ENCODE measurements at places on chromosomes 1 and 21.

DNA sequence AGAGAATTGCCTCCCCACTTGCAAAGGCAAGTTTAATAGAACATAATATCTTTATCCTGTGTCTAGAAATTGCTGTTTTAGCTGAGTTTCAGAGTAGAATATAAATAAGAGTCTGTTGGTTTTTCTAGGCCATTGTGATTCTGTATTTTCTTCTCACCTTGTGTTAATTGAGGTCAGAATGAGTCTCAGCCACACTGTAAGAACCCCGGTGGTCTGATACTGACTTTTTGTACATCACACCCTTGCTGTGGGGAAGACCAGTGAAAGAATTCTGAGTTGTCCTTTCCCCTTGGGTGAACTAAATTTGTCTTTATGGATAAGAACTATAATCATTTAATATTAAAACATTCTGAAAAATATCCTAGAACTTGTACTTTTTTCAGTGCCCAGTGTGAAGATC, 6.8 kb downstream of the HIPK1 start:
- DNase-seq = no peak

DNA sequence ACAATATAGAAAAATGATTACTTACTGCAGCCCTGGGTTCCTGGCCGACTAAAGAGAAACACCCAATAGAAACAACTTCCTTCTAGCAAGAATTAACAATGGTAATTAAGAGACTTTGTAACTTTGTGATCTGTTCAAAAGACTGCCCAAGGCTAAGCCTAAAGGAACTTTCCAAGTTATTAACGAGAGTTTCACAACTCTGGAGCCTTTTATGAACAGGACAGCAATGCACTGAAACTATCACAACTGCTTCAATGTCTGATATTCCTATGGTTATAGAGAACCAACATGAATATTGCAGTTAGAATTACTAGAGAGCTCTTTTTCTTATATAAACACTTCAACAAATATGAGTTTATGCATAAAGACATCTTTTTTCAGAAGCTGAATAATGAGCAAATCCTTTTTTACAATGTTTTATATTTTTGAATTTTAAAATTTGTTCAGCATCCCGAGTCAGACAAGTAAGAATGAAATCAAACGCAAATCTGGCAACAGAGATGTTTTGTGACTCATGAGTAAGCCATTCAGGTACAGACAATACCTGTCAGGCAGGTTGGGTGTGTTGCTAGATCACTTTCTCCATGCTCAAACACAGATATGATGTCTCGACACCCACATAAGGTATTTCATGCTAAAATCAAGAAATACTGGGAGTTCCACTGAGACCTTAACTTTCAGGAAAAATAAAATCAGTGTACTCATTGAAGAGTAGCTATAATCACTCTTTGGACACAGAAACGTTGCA, 22.2 kb upstream of the KCNJ15 start:
- DNase-seq = no peak

DNA sequence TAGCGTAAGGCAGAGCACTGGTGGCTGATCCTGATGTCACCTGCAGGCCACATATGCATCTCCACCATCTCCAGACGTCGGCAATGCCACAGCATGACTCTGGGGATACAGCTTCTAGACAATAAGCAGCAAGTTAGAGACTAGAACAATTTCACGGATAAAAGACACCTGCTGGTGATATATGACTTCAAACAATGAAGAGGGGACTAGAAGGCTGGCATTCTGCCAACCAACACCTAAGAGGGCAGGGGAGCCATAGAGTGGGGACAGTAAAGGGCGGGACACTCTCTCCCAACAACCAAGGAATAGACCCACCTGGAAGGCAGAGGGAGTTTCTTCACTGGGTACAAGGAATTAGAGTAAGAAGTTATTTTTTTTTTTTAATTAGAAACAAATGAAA, 126.7 kb downstream of the SIM2 start:
- DNase-seq = no peak

DNA sequence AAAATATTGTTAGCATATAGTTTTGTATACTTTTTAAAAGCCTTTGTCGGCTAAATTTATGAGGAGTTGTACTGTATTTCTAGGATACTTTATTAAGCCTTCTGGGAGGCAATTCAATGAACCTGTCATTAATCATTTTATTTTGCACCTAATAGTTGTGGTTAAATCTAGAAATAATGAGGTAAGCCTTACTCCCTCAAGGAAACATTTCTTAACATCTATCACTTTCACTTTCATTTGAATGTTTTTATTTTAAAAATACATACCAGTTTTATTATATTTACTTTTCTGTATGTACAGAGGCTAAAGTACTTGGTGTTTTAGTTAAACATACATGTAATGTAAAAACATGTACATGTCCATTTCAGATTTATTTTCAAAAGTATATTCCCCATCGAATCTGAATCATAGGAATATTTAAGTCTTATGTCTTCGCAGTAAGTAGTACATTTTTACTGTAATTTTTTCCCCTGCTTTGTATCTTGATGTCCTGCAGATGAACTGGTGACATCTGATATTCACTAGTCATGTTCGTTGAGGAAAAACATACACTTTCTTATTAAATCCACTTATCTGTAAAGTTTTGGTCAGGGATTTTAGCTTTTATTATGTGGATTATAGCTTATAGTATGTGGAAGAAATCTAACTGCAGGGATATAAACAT, 82.8 kb downstream of the DISP1 start:
- no peak for DNase-seq

DNA sequence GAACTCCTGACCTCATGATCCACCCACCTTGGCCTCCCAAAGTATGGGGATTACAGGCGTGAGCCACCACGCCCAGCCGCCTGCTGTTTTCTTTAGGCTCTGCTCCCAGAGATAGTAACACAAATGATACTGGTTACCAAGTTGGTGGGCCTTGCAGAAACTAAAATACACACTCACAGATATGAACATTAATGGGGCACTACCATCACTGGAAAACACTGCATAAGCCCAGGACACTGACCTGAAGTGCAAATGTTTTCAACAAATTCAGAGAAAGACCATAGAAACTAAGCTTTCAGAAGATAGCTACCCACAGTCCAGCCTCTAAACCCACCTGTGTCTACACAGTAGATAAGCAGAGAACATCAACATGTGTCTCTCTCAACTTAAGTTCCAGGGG, 180.5 kb downstream of the FCRL5 start:
- DNase-seq = no peak

DNA sequence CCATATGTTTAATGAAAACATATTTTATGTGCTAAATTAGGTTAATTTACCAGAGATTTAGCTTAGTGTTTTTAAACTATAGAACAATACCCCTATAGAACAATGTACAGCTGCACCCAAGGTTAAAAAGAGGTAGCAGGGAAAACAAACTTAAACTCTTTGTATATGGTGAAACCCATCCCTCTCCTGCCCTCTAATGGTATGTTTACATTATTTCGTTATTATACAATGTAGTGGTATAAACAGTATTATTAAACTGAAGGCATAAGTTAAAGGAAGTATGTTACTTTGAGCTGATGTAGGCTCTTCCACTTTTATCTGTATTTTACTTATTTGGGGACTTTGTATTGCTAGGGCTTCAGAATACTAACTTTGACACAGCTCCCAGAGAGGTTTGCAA, 16.7 kb upstream of the ZYG11A start:
- no peak for DNase-seq

- peak; percentile 98 for DNase-seq
Observed at GRCh38 chr1:108016451-108016920, 51.5 kb upstream of the VAV3 start.

- peak; percentile 25 for DNase-seq
Observed at GRCh38 chr21:38987633-38988508, 182.1 kb downstream of the ETS2 start.

DNA sequence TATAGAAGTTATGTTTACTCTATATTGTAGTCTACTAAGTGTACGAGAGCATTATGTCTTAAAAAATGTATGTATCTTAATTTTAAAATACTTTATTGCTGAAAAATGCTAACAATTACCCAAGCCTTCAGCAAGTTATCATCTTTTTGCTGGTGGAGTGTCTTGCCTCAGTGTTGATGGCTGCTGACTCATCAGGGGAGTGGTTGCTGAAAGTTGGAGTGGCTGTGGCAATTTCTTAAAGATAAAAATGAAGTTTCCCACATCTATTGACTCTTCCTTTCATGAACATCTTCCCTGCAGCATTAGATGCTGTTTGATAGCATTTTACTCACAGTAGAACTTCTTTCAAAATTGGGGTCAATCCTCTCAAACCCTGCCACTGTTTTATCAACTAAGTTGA, 95.8 kb downstream of the CDC7 start:
- DNase-seq = no peak

DNA sequence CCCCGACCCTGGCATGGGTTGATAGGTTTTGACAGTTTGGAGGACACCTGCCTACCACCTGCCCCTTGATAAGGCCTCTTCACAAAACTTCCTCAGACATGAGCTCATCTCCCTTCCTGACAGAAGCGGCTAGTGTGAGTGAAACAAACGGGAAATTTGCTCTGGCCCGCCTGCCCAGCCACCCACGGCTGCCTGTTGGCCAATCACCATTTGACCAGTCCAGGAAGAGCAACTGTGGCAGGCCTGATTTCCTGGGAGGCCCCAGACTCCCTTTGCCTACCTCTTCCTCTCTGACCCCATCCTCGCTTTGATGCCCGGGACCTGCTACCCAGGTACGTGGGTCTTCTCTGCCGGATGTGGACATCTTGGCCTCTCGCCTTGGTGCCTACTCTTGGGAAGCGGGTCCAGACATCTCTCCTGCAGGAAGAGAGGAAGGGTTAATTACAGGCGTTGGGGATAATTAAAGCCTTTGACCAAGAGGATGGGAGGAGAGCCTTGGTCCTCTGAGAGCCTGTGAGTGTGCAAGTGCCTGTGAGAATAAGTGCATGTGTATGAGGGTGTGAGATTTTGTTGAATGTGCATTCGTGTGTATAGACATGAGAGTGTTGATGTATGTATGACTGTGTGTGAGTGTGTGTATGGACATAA, 1.1 kb upstream of the EPHA2 start:
- peak; percentile 67 for DNase-seq

- no peak for DNase-seq
Observed at GRCh38 chr1:109040989-109041620, 797 bp downstream of the WDR47 start.

- no peak for DNase-seq
Observed at GRCh38 chr1:17313530-17314309, 5.7 kb downstream of the PADI4 start.

DNA sequence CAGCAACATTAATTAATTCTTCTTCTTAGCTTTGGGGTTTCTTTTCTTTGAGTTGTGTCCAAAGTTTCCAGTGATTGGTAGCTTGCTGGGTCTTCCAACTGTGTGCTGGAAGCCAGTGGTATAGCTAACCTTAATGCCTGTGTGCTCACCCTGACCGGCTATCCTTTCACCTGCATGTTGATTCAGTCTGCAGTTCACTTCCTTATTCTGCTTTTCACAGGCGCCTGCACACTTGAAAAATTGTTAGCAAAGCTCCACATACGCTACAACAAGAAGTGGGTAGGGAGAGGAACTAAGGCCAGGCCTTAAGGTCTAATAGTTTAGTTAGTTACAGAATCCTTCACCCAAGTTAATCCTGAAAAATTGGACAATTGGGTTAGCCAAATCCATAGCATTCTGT, 35.7 kb downstream of the NCF2 start:
- no peak for DNase-seq

Data from RCC 7860 (cell line).